A673 (cell line): ENCODE measurements at places on chromosomes 4 and X. TPM values are rescaled to one million over a fixed set of nuclear protein-coding genes. Genes with fewer than 3 reads are reported as not detected.

DNA sequence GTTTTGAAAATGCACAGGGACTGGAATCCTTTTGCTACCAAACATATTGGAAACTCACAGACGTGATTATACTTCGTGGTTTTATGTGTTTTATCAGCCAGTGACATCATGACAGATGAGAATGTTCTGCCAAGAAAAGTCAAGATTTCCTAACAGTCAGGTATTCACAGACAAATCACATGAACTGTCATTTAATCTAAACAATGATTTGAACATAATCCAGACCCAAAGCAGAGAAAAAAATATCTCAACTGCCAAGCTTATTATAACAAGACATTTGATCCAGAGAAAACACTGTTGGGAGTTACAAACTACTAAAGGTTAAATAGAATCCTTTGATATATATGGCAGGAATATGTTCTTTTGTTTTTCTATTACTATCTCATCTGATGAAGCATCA is 635.9 kb upstream of the FRG1 start:
- no peak for DNase-seq

MAGEC1 gene
- not detected in 2 replicates for total RNA-seq

DNA sequence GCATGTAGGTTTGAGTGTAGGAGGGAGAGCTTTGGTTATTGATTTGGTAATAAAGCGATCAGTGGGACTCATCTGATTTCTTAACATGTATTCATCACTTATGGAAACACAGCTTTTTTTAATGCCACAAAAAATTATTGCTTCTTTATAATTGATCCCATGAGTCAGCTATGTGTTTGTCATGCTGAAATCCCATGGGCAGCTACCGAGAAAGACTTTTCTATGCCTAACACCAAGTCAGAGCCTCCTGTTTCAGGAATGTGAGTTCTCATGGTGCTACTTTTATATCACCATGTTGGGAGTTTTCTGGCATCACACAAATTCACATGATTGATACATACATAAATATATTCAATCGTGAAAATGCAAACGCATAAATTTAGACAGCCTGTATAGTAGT is 165.7 kb downstream of the RAPGEF2 start:
- DNase-seq: no peak

DNA sequence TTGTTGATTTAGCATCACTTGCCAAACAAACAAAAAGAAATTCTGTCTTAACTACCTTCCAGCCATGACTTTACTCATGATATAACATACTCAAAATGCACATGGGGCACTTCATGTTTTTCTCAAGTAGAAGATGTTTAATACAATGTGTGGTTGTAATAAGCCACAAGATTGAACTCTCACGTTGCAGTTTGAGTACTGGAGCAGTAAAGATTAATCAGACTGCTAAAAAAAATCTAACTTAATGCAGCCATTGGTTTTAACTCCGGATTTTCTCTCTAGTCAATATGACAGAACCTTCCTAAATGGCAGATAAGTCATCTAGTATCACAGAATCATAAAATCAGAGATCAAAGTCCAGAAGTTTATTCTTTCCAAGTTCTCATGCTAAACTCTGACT is 117.9 kb downstream of the SH3KBP1 start:
- DNase-seq: no peak

GRCh38 chrX:136812286-136812685 is 31.6 kb upstream of the ARHGEF6 start:
- DNase-seq: no peak

DNA sequence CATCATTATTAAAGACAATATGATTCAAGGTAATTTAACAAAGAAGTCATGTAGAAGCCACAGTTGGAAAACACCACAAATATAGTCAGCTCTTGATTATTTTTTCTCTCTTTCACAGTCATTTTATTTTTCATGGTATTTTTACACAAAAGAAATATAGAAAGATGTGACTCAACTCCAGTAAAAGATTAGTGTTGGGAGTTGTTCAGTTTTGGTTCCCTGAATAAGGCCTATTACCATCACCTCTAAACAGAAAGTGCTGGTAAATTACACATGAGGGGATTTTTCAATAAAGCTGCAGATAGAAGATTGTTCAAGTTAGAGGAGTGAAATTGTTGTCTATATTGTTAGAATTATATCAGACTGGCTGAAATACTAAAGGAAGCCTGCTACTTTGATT is 107.0 kb downstream of the DDIT4L start:
- DNase-seq: no peak

DNA sequence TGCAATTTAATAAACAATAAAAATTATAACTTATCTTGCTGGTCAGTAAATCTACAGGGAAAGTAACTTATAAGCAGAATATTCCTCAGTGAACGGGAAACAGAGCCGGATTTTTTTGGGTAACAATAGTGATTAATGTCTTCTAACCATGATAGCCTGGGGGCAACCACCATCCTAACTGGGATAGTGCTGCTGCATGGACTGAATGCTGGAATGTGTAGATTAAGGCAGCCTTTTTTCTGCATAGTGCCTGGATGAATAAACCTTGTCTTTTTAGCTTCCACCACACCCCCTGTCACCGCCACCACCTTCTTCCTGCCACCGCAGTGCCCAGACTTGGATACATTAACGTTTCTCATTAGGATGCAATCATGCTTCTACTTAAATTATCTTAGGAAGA is 83.6 kb upstream of the LNX1 start:
- no peak for DNase-seq

MID1IP1 gene
- total RNA-seq: 49.9 and 53.8 TPM in 2 replicates

- peak; percentile 22 for DNase-seq
Measured at GRCh38 chr4:185143601-185143969, 519 bp downstream of the SLC25A4 start.

DNA sequence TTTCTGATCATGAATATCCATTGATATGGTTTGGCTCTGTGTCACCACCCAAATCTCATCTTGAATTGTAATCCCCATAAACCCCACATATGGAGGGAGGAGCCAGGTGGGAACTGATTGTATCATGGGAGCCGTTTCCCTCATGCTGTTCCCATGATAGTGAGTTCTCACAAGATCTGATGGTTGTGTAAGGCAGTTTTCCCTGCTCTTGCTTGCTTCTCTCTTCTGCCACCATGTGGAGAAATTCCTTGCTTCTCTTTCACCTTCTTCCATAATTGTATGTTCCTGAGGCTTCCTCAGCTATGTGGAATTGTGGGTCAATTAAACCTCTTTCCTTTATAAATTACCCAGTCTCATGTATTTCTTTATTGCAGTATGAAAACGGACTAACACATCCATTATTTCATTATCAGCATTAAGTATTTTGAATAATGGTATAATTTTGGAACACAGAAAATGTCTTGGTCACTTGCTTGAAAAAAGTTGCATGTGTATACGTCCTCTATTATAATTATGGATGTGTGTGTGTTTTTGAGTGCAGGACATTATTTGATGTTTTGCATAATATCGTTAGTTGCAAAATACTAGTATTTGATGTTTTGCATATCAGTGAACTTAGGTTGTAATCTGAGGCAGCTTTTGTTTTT is 334.6 kb downstream of the PCDH10 start:
- peak; percentile 63 for DNase-seq

DNA sequence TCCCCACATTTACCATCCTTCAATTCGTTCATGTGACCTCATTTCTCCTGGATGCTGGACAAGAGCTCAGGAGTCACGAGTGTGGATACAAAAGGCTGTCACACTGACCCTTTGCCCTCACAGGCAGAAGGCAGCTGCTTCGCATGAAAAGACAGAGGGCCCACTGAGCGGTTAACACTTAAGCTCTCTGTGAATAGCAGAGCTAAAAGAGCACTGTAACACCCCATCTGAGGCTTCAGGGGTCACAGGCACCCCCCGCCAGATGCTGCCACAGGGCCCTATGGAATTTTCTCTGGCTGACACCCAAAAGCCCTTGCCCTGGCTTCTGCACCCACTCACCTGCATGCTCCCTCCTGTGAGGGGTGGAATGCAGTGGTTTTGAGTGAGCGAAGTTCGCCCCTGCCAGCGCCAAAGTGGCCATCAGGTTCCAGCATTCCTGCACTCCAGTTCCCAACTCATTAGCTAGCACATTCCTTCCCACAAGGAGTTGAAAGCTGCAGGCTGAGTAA is 360.9 kb downstream of the PPP3CA start:
- DNase-seq: no peak

- DNase-seq: no peak
Measured at GRCh38 chrX:42704454-42704853, 73.5 kb downstream of the PPP1R2C start.
